ENCODE measurements at places on chromosomes 6 and 20.
A peak's percentile ranks its signal among the peaks of the same experiment; 100 is the strongest.

GRCh38 chr6:170388113-170388512 is 81.6 kb downstream of the FAM120B start:
- DNase-seq = no peak

DNA sequence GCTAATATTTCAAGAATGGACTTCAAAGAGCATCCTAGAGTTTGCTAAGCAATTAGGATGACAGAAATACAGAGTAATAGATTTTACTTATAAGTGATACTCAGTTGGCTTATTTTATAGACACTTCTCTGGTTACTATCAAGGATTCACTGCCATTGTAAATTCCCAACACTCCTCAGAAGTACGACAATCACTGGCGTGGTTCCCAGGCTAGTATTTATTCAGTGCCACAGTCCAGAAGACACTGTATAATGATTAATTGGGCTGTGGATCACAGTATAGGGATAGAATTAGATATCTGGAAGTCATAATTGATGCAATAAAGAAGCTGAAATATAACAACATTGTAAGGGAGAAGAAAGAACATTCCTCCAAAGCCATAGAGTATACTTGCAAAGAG is 15.7 kb downstream of the MANEA start:
- no peak for DNase-seq

GRCh38 chr6:37628611-37629320 is 68.9 kb downstream of the MDGA1 start:
- no peak for DNase-seq

GRCh38 chr6:20946022-20946421 is 411.8 kb downstream of the CDKAL1 start:
- no peak for DNase-seq

DNA sequence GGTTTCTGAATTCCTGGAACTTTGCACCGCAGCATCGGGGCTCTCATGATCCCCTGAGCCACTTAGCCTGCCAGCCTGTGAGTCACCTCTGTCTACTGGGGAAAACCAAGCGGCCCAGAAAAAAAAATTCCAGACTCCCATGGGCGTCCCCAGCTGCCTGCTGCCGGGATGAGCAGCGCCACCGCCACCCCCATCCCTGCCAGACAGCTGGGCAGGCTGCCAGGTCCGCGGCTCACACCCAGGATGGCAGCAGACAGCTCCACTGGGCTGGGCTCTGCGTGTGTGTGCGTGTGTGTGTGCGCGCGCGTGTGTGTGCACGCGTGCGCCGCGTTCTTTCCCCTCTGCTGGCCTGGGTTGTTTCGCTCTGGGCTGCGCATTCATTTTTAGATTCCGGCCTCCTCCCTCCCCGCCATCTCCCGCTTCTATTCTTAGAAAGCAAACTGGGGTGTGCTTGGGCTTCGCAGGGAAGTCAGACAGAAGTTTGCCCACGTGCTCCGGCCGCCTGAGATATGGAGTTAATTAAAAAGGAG is 38.9 kb upstream of the PMEPA1 start:
- peak; percentile 46 for DNase-seq

DNA sequence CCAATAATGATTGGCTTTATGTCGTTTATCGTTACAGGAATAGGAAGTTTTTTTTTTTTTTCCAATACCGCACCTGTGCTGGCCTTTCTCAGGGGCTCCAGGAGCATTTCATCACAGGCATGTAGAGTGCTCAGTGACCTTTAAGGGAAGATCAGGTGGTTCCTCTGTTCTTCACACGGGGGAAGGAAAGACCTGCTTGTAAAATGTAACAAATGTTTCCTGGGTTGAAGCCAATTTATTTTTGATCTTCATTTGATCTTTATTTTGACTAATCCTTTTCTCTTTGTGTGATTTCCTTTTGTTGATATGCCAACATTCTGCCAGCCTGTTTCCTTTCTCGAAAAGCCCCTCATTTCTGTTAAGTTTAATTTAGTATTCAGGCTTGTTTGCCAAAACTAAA is 61.9 kb upstream of the HBS1L start:
- no peak for DNase-seq

- DNase-seq = no peak
Observed at GRCh38 chr6:7138921-7139358, 31.2 kb downstream of the RREB1 start.

Data from stimulated activated CD4-positive, alpha-beta T cell treated with anti-CD3 and anti-CD28 coated beads, Interleukin-1b, Interleukin-23, amount 100 ng/mL, for 4 hours (primary cell).